NCI-H2029 treated with DMSO at 0.1 percent for 48 hours (cell line): ENCODE measurements at places on chromosomes 4 and X.

- DNase-seq: no peak
Observed at GRCh38 chr4:58163156-58163555, 1053.0 kb upstream of the IGFBP7 start.

DNA sequence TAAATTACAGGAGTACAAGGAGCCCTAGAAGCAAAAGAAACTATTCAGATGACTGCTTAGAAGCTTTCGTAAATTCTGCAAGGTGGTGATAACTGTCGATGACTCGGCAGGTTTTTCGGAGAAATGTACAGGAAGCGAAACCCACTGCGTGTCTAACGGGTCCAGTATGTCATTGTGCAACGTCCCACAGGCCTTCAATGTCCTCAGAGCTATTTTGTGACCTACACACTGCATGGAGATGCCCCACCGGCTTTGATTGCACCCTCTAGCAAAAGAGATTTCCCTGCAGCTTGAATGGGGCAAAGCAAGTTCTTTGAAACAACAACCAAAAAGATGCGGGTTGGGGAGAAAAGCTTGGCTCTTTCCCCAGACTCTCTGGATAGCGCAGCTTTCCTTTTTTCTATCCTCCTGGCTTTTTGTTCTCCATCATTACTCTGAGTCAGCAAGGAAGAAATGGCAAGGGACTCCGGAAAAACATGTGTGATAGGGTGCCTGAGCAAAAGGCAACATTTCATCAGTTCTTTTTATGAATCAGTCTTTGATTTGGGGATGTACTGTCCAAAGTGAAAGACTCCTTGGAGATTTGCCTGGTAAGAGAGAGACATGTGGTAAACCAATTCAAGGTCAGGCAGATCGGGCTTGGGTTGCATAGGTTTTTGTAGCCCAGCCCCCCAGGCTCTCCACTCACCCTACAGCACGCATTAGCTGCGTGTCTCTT lies 112.0 kb upstream of the TBL1X start:
- no peak for DNase-seq

DNA sequence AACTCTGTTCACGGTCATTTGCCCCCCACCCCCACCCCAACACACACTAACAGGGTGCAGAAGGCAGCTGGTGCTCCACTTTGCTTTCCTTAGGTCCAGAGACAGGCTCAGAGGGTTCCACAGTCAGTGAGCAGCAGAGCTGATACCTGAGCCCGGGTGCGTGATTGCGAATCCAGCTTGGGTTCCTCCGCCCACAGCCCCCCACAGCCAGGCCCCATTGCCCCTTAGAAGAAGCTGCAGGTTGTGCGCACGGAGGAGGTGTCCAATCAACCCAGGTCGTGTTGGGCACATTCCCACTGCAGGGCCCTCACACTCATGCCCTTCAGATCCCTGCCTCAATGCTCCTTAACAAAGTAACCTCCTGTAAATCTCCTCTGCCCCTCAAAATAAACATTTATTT lies 85.0 kb downstream of the WFS1 start:
- DNase-seq: no peak

GRCh38 chrX:106009145-106009544 lies 29.4 kb downstream of the SERPINA7 start:
- no peak for DNase-seq

DNA sequence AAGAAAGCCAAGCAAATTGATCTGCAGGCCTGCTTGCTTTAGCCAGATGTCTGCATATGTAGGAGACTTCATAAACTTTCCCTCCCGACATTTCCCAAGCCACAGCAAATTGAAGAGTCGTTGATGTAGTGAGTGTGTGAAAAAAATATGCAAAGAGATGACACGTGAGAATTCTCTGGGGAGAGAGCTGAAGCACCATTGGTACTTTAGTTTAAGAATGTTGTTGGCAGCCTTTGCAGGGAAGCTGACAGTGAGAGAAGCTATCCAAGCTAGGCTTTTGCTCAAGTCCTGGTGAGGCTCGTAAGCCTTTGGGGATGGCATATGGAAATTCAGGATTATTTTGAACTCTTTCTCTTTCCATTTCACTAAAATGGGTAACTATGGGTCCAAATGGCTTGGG lies 87.5 kb downstream of the GLRA2 start:
- DNase-seq: no peak

- no peak for DNase-seq
Observed at GRCh38 chr4:77347351-77347966, 190.5 kb downstream of the CCNG2 start.

GRCh38 chrX:45743906-45744625 lies 543.4 kb upstream of the DIPK2B start:
- no peak for DNase-seq

GRCh38 chrX:30875957-30876356 lies 13.1 kb downstream of the TAB3 start:
- no peak for DNase-seq

DNA sequence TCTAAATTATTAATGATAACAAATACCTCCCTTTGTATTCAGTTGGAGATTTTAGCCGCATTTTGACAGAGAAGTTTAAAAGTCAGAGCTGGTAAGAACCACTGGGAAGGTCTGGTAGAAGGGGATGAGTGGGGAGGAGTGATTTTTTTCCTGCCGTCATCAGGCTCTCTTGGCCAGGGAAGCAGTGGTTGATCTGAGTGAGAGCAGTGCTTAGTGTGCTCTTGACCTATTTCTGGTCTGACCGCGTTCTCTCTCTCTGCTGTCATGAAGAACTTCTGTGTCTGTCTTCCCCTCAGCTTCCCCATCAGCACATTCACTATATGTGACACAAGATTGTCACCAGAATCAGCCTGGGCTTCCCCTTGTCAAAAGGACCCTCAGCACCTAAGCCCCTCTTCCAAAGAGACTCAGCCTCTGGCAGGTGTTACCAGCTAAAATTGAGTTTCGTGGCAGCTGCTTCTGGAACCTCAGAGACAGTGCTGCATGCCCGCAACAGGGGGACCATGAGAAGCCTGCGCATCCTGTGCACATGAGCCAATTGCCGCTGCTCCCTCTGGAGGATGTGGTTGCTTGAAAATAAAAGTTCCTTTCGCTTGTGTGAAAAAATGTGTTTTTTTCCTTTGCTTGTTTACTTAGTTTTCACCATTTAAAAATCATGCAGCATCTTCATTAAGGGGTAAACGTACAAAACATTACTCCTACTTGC lies 268.9 kb downstream of the C4orf33 start:
- DNase-seq: no peak

- no peak for DNase-seq
Observed at GRCh38 chr4:89184407-89184806, 73.1 kb downstream of the TIGD2 start.

GRCh38 chr4:140839406-140839805 lies 83.2 kb upstream of the TBC1D9 start:
- DNase-seq: no peak

DNA sequence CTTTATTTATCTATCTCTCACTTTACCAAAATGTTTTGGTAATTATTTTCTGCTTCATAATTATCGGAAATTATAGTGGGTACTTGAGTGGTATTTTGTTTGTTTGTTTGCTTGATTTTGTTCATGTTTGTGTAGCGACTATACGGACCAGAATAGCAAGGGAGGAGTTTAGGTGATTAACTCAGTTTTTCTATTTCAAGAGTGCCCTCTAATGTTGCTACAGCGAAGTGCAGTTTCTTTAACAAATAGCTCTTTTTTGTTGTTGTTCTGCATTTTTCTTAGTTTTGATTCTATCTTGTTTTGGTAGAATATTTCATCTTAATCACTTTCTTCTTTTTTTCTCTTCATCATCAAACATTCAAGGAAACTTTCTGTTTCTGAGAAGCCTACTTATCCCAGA lies 40.8 kb upstream of the QRFPR start:
- DNase-seq: no peak

DNA sequence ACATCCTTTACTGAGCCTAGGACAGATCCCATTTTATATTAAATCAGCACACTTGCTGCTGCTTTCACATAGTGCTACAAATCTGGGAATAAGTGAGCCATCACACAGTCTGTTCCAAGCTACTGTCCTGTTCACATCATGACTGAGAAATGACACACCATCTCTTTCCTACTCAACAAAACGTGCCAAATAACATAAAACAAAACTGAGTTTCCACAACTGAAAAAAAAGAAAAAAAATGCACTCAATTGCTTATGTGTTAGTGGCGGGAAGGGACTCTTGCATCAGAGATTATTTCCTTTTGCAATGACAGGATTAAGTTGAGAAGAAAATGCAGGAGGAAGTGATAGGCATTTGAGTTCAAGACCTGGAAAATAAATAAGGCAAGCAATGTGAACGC lies 109.0 kb downstream of the SHROOM4 start:
- DNase-seq: no peak

GRCh38 chr4:188372058-188372457 lies 232.8 kb downstream of the TRIML1 start:
- DNase-seq: no peak

DNA sequence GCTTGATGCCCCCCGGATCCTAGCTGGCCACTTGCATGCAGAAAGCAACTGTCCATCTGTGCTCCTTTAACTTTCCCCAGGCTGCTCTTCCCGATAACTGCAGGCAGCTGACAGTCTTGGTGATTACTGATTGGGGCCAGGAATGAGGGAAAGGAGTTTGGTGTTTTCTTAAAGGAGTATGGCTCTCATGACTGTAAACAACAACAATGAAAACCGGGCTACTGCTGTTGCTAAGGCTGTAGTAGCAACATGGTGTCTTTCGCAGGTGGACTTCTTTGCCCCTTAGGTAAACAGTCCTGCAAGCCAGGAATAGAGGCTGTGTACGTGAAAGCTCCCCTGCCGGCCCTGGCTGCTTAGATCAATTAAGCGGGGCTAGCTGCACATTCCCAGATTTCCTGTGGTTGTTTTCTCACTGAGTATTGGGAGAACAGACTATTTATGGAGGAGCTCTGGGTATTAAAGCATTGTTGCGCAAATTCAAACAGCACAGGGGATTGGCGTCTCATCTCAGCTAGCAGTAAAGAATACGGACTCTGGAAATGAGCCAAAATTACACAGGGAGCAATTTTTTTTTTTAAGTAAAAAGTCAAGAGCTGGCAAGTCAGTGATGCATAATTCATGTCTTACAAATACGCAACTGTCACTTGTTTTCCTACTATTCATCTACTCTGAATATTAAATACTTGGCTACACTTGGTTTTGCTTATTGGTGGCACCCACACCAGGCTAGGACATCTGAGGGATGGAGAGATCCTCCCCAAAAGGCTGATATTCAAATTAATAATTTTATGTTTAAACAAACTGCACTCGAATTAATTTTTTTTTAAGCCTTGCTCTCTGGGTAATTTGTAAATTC lies 61.6 kb upstream of the NAP1L5 start:
- no peak for DNase-seq

GRCh38 chr4:54099748-54100574 lies at the start of gene GSX2:
TSS of gene GSX2 (plus strand) at chr4:54100163. CDS start at chr4:54100345, 182 bp downstream.
- no peak for DNase-seq

DNA sequence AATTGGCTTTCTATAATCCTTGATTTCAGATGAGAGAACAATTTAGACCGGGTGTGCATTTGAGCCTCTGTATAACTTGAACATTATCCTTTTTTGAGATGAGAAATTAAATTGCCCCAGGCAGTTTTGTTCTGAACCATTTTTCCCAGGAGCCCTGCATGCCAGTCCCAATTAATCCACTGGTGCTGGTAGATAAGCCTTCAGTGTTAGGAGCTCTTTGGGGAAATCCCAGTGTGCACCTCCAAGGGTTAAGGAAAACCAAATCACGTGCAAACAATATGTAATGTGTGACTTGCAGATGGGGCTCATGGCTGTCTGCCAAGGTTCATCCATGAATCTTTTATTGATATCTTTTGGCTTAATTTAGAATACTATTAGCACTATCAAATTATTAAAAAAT lies 43.2 kb downstream of the KIT start:
- no peak for DNase-seq

GRCh38 chr4:135508006-135508714 lies 1306.6 kb upstream of the PABPC4L start:
- no peak for DNase-seq

- DNase-seq: no peak
Observed at GRCh38 chrX:48700951-48701653, 4.6 kb downstream of the SUV39H1 start.

- DNase-seq: no peak
Observed at GRCh38 chr4:11471618-11472017, 42.9 kb upstream of the HS3ST1 start.

GRCh38 chr4:82223715-82224114 lies 150.1 kb downstream of the HNRNPD start:
- DNase-seq: no peak

DNA sequence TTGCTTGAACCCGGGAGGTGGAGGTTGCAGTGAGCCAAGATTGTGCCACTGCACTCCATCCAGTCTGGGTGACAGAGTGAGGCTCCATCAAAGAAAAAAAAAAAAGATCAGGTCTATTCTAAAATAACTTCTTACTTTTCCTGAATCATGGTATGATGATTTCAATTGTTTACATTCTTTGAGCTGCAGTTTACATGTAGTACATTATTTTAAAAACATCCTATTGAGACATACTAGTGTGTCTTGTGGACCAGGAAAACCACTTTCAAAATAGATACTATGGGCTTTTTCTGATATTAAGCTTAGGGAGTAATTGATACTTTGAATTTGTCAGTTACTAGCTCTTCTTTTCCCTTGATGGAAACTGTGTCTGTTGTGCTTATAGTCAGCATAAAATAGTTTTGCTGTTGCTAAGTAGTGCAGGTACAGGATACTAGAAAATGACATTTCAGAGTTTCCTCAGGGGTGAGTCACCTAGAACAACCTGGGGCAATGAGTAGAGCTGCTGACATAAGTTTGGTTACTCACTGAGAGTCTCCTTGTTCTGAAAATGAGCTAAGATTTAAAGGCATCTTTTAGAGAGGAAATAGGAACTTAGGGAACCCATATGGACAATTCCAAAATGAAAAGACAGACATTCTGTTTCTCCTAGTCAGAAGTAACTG lies 53.2 kb upstream of the C4orf54 start:
- DNase-seq: no peak

GRCh38 chr4:120446051-120446567 lies 379.5 kb upstream of the MAD2L1 start:
- DNase-seq: no peak

- DNase-seq: no peak
Observed at GRCh38 chrX:49230500-49231232, 2.5 kb downstream of the CACNA1F start.

DNA sequence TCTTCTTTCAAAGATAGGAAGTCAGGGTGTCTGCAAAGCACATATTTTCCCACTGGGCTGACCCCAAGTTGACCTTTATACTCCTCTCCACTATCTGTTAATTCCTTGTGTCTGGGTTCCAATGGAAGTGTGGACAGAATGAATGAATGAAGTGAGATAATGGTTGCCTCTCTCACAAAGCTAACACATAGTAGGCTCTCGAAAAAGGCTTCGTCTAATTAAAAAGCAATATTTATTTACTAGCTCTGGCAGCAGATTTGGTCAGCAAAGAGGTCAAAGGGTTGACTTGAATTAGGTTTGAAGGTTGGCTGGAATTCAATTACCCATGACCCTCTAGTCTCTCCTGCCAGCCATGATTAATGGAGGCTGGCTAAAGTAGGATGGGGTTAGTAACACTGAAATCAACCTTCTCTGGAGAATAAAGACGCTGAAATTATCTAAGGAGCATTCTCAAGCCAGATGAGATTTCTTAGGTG lies 280.3 kb upstream of the KLF3 start:
- DNase-seq: no peak
